Activated T-cell treated with anti-CD3 and anti-CD28 coated beads, Interleukin-2, amount 50 U/mL, for 48 hours (primary cell): ENCODE measurements at places on chromosomes 4 and X.

DNA sequence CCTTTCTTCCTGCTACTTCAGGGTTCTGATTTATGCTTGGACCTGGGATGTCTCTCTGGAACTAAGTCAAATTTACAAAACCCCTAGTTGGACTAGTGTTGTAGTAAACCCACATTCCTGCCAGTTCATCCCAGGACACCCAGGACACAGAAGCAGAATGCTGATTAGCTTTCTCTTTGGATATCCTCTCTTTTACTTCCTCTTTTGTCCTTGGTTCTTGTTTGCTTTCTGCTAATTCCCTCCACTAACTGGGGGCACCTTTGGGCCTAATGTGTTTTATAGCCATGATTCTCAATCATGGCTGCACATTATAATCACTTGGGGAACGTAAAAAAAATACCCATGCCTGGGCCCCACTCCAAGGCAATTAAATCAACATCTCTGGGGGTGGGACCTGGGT is 42.5 kb downstream of the LANCL3 start:
- no peak for DNase-seq

DNA sequence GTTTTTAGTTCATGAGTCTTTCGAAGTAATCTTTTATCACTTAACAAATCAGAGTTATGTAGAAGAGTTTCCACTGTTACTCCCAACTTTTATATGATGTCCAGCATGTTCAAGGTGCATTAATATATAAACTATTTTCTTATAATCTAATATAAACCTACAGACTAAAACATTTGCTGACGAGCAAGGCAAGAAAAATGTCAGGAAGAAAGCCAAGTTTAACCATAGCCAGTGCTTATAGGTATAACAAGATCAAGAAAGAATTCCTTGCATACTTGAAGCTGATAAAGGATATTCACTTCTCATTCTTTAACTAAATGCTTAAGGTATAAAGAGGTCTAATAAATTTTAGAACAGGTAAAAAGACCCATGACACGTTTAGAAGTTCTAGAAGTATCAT is 167.7 kb downstream of the NPNT start:
- DNase-seq, result no peak

DNA sequence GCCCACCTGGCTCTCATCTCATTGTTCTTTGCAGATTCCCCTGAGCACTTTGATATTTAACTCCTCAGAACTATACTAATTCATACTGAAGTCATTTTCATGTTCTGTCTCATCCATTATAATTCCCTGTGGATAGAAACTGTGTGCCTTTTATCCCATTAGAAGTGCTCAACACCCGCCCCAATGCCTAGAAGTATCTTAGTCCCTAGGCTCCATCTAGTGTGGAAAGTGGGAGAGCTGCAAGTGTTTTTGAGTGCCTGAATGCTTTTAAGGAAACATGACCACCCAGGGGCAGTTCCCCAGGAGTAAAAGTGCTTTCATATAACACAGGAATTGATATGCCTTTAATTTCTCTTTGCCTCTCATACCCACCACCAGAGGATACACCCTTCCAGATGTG is 117.0 kb downstream of the CHRDL1 start:
- DNase-seq, result no peak

GRCh38 chr4:48252313-48252712 is 17.3 kb downstream of the TEC start:
- no peak for DNase-seq

GRCh38 chr4:158767451-158767850 is 1.4 kb upstream of the FNIP2 start:
- DNase-seq, result no peak

DNA sequence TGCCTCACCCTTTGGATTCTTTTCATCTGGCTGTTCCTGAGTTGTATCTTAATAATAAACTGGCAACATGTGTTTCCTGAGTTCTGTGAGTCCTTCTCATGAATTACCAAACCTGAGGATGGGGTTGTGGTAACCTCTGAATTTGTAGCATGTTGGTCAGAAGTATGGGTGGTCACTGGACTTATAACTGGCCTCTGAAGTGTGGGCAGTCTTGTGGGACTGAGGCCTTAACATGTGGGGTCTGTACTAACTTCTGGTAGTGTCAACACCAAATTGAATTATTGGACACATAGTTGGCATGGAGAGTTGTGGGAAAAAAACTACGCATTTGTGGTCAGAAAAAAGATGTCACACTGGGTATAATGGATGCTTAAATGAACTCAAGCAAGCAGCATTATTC is 45.0 kb upstream of the TNIP3 start:
- DNase-seq, result no peak

- DNase-seq, result no peak
Measured at GRCh38 chrX:38066934-38067333, 60.6 kb downstream of the SYTL5 start.

DNA sequence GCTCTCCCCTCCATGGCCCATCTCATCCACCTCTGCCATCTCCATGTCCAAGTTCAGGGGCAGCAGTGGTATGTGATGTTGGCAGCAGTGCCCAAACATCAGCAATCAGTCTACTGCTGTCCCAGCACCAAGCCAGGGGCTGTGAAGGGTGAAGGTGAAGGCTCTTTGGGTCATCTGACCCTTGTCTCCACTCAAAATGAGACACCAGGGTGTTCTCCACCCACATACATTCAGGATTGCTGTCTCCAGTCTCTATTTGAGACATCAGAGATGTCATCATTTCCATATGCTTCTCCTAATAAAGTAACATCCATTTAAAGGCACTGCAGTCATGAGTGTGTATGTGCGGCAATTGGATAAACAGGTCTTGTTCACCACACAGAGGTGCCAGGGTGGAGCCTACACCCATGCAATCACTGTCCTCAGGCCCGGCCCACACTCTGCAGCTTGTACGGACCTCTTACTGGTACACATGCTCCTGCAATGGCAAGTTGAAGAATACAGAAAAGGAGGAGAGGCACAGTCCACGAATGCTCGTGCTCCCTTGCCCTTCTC is 22.2 kb downstream of the MAML3 start:
- peak; percentile 30 for DNase-seq

DNA sequence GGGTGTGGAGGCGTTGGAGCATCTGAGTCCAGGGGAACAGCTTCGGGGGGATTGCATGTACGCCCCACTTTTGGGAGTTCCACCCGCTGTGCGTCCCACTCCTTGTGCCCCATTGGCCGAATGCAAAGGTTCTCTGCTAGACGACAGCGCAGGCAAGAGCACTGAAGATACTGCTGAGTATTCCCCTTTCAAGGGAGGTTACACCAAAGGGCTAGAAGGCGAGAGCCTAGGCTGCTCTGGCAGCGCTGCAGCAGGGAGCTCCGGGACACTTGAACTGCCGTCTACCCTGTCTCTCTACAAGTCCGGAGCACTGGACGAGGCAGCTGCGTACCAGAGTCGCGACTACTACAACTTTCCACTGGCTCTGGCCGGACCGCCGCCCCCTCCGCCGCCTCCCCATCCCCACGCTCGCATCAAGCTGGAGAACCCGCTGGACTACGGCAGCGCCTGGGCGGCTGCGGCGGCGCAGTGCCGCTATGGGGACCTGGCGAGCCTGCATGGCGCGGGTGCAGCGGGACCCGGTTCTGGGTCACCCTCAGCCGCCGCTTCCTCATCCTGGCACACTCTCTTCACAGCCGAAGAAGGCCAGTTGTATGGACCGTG is 2.2 kb downstream of the AR start:
- DNase-seq, result no peak

GRCh38 chrX:103716962-103717361 is 6.3 kb downstream of the TMEM31 start:
- no peak for DNase-seq

GRCh38 chr4:34258176-34258575 is 1986.1 kb downstream of the ARAP2 start:
- DNase-seq, result no peak

- DNase-seq, result peak; percentile 76
Measured at GRCh38 chrX:9997524-9997923, 30.4 kb downstream of the CLDN34 start.

GRCh38 chrX:27890611-27891010 is 82.8 kb downstream of the MAGEB10 start:
- no peak for DNase-seq

DNA sequence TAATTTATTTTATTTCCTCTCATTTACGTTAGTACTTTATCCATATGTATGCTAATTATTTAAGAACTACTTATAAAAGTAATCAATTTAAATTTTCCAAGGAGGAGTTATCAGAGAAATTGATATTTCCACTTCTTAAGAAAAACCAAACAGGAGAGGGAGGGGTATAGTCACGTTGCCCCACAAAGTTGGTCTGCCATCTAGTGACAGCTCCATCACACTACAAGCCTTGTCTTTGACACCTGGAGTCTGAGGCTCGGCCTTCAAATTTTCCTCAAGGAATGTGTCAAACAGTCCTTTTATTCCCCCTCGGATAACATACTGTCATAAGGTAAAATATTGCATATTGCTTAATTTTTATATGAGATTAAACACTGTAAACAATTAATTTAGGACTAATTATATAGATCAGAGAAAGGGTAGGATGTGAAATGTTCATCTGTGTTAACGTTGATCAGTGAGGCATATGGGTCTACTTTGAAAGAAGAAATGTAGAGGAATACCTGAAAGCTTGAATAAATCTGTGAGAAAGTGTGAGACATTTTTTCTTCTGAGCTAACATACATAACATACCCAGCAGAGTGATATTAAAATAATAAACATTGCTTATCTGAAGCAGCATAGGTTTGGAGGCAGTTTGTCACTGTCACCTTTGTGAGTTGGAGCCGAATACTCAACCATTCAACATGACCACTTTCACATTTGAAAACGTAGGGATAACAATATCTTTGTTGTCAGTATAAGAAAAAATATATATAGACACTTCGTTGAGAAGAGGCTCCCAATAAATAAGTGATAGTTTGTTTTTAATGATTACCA is 114.4 kb downstream of the GLRA3 start:
- peak; percentile 22 for DNase-seq

GRCh38 chr4:111510535-111510934 is 634.7 kb upstream of the FAM241A start:
- no peak for DNase-seq

- DNase-seq, result no peak
Measured at GRCh38 chr4:86921608-86922252, 13.1 kb upstream of the AFF1 start.

DNA sequence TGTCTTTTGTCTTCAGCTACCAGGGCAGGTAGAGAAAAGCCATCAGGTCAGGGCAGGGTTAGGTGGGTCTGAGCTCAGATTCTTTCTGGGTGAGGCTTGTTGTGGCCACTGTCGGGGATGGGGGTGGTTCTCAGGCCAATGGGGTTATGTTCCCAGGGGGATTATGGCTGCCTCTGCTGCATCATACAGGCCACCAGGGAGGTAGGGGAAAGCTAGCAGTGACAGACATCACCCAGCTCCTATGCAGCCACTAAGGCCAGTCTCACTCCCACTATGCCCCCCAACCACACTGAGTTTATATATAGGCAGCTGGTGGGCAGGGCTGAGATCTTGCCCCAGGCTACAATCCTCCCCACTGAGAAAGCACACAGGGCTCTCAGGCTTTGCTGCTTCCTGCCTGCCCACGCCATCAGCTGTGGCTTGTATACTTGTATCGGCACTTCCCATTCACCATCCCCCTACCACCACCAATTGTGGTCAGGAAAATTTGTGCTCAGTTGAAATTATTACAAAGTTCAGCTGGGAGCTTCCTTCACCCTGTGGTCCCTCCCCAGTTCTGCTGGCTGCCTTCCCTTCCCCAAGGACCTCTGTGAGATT is 72.6 kb upstream of the PTPN13 start:
- no peak for DNase-seq

- no peak for DNase-seq
Measured at GRCh38 chr4:5409237-5409636, 299.1 kb downstream of the EVC2 start.

DNA sequence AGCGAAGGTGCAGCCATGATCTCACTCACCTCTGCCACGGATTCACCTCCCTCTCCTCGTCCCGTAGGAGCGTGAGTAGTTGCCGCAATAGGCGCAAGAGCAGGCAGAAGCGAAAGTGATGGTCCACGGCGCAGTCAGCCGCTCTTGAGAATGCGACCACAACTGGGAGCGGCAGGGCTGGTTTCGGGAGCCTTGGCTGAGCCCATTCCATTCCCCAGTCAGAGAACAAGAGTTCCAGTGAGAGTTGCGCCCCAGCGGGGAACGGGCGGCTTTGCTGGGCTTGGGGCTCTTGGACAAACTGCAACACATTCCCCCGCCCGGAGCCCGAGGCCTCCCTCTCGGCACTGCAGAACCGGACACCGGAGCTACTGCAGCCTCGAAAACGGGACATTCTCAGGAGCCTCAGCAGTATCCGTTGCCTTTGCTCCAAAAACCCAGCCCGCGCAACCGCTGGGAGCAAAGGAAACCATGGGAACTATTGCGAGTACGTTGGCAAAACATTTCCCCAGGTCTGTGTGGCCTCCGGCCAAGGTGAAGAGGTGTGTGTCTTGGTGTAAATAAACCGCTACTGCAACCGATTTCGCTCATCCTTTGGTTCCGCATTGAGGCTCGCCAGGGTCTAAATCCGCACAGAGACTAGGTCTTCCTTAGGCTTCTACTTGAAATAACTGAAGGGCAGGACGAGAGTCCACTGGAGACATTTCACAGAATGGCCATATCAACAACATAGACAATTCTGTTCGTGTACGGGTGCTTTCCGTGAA is 5.7 kb upstream of the ZBTB33 start:
- DNase-seq, result peak; percentile 67

DNA sequence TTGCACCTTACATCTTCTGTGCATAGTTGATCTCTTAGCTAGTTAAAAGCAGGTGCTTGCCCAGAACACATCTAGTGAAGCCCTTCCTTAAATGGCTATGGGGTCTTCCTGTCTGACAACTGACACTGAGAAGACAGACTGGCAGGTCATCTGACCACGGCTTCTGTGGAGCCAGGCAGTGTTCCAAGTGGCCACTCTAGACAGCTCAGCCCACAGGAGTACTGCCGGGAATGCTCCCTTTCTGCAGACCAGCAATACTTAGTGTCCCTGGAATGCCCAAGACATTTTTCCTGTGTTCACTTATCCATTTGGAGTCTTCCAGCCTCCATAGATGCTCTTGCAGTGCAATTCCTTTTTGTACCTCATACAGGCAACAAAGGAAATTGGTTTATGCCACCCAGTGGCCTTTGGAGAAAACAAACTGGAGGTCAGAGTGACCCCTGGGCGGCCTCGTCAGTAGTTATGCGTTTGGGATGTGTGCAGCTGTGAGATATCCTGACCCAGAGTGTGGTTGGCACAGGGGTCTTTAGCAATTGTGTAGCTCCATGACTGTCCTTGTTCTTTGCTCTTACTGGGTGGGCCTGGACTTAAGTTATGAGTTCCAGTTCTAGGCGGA is 335.5 kb downstream of the ARHGAP10 start:
- no peak for DNase-seq

- no peak for DNase-seq
Measured at GRCh38 chr4:58507079-58507478, 1396.9 kb upstream of the IGFBP7 start.

GRCh38 chrX:23436875-23437274 is 102.2 kb downstream of the PTCHD1 start:
- no peak for DNase-seq

DNA sequence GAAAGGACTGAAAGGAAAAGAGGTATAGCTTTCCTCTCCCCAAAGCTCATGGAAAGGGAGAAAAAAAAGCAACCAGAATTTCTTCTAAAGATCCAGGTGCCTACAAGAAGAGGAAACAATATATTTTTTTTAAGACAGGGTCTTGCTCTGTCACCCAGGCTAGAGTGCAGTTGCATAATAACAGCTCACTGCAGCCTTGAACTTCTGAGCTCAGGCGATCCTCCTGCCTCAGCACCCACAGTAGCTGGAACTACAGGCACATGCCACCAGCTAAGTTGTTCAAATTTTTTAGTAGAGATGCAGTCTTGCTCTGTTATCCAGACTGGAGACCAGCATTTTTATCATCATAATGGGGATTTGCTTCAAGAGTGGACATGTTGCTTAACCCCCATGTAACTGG is 30.5 kb upstream of the BBS12 start:
- DNase-seq, result no peak

GRCh38 chr4:86720508-86721068 is 126.5 kb downstream of the PTPN13 start:
- DNase-seq, result no peak
